NCI-H460 (cell line): ENCODE measurements at places on chromosomes 16 and 17. TPM values are rescaled to one million over a fixed set of nuclear protein-coding genes. Genes with fewer than 3 reads are reported as not detected.

- no peak for DNase-seq
Measured at GRCh38 chr17:32283745-32284201, 18.1 kb downstream of the RHBDL3 start.

- DNase-seq = no peak
Measured at GRCh38 chr17:36935671-36936454, 1.4 kb upstream of the LHX1 start.

DNA sequence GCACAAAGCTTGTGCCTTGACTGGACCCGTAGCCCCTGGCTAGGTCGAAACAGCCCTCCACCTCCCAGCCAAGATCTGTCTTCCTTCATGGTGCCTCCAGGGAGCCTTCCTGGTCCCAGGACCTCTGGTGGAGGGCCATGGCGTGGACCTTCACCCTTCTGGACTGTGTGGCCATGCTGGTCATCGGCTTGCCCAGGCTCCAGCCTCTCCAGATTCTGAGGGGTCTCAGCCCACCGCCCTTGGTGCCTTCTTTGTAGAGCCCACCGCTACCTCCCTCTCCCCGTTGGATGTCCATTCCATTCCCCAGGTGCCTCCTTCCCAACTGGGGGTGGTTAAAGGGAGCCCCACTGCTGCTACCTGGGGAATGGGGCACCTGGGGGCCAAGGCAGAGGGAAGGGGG, 3.5 kb downstream of the CTRL start:
- no peak for DNase-seq

Gene PLK1
- 59.1 and 66.3 TPM in 2 replicates for total RNA-seq

DNA sequence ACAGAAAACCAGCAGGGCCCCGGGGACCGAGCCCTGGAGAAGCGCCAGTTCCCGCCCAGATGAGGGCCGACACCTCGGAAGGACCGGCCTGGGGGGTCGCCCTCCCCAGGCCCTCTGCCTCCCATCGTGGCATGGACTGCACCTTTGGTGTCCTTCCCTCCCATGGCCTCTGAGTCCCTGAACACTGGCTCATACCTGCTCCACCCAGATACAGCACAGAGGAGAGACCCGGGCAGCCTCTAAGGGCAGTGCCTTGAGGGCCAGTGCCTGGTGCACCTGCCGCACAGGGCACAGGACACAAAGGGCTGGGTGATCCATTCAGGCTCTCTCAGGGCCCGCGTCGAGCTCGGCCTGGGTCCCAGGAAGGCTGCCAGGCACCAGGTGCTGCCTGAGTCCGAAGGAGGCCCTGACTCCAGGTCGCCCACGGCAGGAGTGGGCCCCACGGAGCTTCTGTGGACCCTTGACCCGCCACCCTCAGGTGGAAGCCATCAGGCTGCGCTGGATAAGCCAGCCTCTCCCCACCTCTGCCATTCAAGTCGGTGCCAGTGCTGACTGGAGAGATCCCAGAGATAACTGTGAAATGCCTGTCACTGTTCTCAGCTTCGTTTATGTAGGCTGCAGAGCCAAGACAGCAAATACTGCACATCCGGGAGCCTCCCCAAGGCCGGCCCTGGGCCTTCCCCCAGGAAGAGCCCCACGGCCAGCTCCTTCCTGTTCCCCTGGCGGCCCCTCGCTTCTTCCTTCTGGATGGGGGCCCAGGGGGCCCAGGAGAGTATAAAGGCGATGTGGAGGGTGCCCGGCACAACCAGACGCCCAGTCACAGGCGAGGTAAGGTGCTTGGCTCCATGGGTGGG, at the start of gene ZG16B:
TSS of gene ZG16B (plus strand) at position 803 of the 854 bp plus-strand sequence. CDS start 139 bp downstream, outside the sequence.
- peak; percentile 37 for DNase-seq

GRCh38 chr16:77955127-77955526, 67.2 kb upstream of the CLEC3A start:
- no peak for DNase-seq

DNA sequence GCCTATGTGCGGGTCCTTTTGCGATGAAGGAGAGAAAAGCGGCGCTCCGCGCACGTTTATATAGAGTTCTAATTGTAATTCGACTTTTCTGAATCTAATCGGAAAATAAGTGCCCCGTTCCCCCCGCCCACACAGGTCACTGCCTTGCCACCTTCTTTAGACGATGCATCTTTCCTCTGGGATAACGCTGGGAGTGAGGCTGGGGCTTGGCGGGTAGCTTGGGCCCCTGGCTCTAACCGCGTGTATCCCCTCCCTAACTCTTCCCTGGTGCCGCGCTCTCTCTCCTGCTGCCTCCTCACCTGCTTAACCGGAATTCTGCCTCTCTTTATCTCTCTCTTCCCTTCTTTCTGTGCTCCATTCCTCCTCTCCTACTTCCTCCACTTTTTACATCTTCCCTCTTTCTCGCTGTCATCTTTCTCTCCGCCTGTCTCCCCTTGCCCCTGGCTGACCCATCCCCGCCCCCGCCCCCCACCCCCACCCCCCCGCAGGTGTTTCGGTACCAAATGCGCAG, 2.6 kb downstream of the LHX1 start:
- DNase-seq = no peak

GRCh38 chr17:65633988-65634387, 72.5 kb upstream of the AXIN2 start:
- no peak for DNase-seq

Gene TK2
- 18.0 and 25.0 TPM in 2 replicates for total RNA-seq

GRCh38 chr17:2521257-2521656, 9.6 kb upstream of the METTL16 start:
- no peak for DNase-seq

- no peak for DNase-seq
Measured at GRCh38 chr16:3012246-3012645, 477 bp upstream of the CLDN9 start.

Gene LUC7L
- 38.4 and 40.8 TPM in 2 replicates for total RNA-seq

Gene TNFRSF17
- total RNA-seq = not detected in 2 replicates
